Activated CD4-positive, CD25-positive, alpha-beta regulatory T cell (primary cell): ENCODE measurements at places on chromosomes 7 and 10.

- no peak for DNase-seq
Observed at GRCh38 chr7:79877874-79878465, 256.7 kb upstream of the GNAI1 start.

DNA sequence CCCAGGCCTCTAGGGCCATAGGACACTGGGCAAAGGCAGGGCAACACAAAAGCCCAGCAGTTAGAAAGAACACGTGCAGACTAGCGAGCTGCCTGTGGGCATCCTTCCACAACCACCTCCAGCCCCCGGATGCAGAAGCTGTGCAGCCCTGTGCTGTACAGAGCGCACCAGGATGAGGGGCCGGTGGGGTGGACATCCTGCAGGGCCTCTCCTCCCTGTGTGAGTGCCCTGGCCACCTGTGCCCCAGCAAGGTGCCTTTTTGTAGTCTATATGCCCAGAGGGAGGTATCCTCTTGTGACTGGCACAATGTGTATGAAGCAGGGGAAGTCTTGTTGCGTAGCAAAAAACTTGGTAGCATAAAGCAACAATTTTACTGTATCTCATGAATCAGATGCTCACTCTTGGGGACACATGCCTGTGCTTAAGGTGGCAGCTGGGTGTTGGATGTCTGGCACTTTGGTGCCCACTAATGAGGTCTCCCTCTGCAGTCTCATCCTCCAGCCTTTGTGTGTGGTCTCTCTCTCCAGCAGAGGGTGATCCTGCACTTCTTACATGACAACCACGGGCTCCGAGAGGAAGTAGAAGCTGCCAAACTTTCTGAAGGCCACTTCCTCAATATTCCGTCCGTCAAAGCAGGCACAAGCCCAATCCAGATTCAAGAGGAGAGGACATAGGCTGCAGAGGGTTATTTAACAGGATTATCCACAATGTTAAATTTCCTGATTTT is 8.7 kb downstream of the NCAPG2 start:
- DNase-seq = no peak

DNA sequence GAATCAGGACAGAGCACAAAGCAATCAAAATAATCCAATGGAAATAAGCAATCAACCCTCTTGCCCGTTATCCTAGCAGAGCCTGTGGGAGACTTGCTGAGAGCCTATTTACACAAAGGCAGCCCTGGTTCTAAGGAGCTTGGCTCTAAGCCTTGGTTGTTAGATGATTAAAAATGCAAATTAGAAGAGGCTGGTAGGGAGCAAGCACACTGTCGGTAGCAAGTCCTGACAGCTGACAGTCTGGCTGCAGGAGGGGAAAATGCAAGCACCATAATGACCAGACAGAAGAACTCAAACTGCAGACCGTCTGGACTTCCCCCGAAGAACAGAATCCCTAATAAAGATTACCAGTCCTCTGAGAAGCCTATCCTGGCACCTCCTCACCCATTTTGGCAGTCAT is 131.8 kb upstream of the CTTNBP2 start:
- no peak for DNase-seq

- DNase-seq = no peak
Observed at GRCh38 chr7:106393564-106394251, 108.9 kb upstream of the NAMPT start.

DNA sequence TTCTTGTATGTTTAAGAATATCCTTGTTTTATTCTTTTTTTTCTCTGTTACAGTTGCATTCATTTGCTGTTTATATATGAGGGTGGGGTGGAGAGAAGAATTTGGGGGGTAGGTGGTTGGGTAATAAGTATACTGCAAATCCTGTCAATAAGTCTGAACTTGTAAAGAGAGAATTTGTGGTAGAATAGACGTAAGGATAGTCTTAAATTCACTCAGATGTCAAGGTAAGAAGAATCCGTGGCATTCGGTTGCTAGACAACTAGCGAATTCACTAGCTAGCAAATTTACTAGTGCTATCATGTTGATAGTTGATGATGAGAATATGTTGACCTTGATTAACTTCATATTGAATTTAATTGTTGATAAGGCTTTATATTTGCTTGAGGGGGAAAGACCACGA is 40.7 kb downstream of the RSBN1L start:
- DNase-seq = no peak

GRCh38 chr7:47352394-47352968 is 229.4 kb downstream of the TNS3 start:
- no peak for DNase-seq

DNA sequence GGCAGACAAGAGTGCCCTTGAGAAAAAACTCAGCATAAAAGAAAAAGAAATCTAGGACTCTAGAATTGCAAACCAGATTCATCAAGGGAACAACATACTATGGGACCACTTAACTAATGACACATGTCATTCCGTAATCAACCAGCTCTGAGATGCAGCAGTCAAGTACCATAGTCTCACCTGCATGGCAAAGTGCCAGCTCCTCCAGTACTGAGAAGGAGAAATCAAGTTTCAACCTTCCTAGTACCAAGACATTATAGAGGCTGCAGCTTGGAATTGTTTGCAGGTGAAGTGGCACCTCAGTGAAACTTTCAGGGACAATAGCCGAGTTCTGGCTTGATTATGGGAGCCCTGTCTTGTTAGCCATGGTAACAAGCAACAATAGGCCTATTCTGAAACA is 11.5 kb downstream of the STEAP1 start:
- DNase-seq = no peak

DNA sequence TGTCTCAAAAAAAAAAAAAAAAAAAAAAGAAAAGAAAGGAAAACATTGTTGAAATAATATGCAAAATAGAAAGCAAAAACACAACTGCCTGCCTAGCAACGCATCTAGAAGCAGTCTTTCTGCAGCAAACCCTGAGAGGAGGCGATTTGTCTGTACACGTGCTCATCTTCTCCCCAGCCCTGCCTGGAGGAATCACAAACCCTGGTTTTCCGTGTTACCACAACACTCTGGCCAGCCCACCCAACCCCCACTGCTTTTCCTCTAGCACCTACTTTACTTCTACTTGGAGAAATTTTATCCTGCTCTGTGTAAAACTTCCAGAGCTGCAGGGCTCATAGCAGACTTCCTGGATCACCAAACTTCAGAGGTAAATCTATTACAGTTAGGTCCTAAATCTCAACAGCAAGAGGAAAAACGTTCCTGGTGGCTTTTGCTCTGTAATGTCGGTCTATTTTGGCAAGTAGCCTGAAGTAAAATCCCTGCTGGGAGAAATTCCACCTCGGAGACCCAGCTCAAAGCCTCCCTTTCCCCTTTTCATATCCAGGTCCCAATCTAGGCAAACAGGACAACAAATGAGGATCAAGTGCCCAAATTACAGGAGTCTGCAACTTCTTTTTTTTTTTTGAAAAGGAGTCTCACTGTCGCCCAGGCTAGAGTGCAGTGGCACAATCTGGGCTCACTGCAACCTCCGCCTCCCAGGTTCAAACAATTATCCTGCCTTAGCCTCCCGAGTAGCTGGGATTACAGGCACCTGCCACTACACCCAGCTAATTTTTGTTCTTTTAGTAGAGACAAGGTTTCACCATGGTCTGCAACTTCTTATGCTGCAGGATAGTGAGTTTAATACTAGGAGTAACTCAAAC is 91.6 kb downstream of the DNMBP start:
- no peak for DNase-seq

DNA sequence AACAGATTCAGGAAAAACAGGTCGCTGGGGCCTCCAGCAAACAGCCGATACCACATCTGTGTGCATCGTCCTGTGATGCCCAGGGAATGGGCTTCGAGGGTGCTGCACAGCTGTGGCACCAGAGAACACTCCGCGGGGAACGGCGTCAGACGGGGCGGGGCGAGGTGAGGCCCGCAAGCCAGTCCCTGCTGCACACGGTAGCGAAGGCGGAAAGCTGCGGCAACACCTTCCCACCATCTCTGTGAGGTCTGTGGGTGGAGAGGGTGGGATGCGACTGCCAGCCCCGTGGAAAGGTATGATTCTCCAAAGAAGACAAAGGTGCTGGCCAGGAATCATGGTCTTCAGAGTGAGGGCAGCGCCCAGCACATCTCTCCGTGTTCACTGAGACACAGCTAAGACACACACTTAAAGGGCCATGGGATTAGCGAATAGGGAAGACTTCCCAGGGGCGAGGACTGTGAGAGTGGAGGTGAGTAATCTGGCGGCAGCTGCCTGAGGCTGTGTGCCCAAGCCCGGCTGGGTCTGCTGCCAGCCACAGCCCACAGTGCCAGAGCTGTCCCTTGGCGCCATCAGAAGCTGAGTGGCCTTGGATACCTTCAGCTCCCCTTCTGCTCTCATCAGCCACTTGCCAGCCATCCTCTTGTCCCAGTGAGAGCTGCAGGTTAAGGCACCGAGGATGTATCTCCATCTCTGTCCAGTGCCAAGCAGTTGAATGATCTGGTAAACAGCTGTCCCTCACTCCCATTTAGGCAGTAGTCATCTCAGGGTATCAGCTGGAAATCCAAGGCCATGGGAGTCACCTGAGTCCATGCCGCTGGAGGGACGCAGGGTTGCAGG is 17.6 kb downstream of the PRKAG2 start:
- DNase-seq = no peak

DNA sequence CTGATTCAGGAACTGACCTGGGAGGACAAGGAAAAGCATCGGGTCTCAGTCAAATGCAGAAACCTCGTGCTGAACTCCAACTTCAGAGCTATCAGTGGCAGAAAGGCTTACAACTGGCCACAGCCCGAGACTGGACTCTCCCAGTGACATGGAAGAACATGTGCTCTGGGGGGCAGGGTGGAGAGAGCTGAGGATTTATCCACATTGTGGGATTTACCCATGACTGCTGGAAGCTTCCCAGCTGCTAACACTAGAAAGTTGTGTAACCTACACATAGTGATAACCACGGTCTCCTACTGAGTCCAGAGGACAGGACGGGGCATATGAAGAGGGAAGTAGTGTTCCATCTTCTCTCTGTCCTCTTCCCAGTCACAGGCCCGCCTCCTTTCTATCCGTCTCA is 103.4 kb downstream of the ITIH5 start:
- no peak for DNase-seq

- DNase-seq = no peak
Observed at GRCh38 chr7:35286422-35286821, 32.5 kb upstream of the TBX20 start.
